Vagina (tissue), 2 donors: ENCODE measurements at places on chromosomes 5 and 9.
A peak's percentile ranks its signal among the peaks of the same experiment; 100 is the strongest.

DNA sequence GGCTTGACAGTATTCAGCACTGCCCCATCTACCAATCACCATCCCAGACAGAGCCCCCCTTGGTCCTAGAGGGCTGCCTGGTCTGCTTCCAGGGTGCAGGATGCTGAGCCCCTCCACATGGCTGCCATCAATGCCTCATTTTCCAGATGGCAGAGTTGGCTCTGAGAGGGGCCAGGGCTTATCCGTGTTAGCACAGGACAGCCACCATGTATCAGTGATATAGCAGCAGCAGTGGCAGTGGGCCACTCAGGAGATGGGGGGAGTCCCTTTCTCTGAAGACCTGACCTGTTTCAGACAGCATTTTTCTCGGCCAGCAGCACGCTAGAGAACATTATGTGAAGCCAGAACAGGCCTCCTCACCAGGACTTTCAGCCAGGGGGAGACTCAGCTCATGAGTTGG is 1.6 kb upstream of the SMIM32 start:
- no peak for DNase-seq

DNA sequence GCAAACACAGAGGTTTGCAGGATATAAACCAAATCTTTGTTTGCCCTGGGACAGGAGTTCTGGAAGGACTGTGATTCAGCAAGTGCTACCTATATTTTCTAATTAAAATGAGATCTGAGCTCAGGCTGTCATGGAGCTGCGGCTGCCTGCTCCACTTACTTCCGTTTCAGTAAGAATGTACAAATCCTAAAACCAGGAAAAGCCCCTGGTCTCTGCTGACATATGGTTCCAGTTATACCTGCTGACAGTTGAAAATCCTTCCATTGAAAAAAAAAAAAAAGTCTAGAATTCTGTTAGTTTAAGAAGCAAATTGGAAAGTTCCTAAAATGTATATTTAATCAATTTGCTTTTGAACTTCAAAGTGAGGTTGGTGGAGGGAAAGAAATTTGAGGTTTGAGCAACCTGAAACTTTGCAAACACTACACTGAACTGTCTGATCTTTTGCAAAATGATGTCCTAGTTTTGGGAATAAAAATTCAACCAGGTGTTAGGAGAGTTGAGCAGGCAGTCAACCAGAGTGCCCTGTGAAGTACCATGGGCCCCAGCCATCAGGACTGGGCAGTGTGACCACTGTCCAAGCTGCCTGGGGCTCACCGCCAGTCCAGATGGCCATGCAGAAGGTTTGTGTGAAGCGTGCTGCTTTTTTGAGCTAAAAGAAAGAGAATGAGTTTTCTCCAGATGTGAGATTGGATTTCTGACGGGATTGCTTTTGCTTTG is 50.6 kb downstream of the SHB start:
- no peak for DNase-seq

DNA sequence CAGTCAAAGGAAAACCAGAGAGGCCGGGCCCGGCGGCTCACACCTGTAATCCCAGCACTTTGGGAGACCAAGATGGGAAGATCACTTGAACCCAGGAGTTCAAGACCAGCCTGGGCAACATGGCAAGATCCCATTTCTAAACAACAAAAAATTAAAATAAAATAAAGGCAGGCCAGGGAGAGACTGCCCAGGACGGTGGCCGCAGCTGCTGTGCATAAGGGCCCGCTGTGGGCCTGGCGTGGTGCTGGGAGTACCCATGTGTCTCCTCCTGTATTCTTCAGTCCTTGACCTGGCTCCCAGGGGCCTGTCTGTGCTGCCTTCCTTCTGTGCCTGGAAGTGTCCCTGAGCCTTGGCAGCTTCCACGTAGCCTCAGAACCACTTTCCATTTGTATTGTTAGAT is 56.8 kb upstream of the CNOT6 start:
- DNase-seq, result no peak

DNA sequence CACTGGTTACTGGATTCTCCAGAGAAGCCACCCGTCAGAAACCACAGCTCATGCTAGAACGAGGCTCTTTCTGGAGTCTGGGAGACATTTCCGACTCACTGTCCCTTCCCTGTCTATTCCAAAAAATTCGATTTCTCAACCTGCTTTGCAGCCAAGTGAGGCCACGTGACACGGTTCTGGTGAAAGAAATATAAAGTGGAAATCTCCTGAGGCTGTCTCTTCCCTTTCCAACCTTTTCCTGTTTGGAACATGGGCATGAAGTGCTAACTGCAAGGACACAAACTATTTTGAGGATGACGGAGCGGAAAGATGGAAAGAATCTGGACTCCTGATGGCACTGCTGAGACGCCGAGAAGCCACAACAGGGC is 6.1 kb upstream of the PTGS1 start:
- no peak for DNase-seq

- DNase-seq, result no peak
Observed at GRCh38 chr9:36828611-36829013, 205.5 kb downstream of the PAX5 start.

- DNase-seq, result no peak
Observed at GRCh38 chr9:30574355-30575151, 1809.9 kb upstream of the ACO1 start.

DNA sequence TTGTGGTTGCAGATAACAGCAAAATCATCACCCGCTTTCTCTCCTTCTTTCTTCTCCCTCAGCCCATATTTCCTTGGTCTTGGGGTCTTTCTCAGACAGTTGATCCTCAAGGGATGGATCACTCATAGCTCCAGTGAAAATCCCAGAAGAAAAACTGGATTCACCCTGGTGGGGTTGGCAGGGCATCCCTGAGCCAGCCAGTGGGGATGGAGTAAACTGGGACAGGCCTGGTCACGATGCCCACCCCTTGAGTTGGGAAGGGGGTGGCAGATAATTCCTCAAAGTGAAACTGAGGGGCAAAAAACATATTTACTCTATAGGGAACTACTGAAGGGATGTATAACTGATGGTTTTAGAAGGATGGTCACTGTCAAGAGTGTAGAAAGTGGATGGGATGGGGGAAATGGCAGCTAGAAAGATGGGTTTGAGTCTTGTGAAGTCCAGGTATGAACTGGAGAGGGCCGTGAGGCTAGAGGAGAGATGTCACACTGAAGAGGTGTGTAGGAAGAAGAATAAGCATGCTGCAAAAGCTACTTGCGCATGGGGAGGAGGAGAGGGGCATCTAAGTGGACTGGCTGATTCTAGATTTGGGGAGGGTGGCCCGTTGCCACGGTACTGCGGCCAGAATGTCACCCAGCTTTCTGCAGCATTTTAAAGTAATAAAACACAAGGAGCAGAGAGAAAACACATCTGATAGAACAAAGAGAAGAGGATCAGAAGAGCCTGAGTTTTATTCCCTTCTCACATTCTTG is 162.8 kb downstream of the PJA2 start:
- peak; percentile 69 for DNase-seq

GRCh38 chr5:39544941-39545340 is 120.2 kb upstream of the DAB2 start:
- no peak for DNase-seq

DNA sequence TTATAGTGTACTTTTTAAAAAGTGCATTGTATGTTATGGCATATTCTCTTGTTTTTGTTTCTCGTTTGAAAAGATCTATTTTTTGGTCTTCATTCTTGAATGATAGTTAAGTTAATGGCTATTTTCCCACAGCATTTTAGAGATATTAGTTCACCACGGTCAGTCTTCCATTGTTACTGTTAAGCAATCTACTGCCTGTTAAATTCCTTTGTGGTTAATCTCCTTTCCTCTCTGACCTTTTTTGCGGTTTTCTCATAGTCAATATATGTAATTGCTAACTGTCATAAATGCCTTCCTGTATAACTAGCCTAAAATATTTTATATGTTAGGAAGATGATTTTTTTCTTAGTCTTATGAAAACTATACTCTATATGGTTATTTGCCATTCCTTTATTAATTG is 250.8 kb upstream of the FBXL7 start:
- no peak for DNase-seq

DNA sequence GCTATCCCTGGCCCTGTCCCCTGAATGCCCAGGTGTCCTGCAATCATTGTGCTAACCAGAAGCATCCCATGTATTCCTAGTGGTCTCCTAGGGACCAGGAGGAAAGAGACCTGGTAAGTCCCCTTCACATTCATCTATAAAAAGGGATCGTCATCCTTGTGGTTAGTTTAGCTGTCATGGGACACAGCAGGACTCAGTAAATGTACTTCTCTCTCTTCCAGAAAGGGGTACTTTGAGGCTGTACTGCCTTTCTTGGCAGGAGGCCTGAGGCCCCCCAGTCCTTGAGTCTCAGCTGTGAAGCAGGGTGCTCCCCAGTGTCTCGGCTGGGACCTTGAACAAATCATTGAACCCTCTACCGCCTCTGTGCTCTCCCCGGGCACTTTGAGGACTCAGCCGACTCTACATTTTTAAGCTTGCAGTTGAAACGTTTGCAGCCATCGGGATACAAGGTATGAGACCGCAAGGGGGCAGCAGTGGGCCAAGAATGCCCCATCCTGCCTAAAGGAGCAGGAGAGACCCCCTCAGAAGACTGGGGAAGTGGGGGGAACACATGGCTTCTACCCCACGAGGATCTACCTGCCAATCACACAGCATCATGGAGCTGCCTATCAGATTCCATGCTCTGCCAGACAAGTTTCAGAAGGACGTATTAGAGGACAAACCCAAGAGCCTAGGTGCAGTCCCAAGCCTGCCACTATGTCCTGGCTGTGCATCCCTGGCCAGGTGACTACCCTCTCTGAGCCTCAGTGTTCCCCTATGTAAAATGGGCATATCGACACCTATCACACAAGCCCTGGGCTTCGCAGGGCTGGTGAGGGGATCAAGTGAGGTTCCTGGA is 2.4 kb upstream of the PHYKPL start:
- DNase-seq, result no peak

- no peak for DNase-seq
Observed at GRCh38 chr5:42230839-42231238, 192.4 kb upstream of the GHR start.

DNA sequence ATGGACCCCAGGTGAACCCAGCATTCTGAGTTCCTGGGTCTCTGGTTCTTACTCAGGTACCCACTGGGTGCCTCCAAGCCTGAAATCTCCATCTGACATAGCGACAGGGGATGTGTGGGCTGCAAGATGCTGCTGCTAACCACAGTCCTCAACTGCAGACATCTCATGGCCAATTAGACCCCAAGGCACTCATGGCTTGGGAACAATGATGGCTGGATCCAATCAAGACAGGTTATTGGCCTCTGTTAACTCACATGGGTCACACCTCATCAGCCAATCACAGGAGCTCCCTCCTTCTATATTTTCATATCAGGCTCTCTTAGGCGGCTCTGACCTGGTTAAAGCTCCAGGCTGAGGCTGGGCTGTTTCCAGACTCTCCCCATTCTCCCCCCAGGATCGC is 57.0 kb downstream of the CXXC5 start:
- no peak for DNase-seq

DNA sequence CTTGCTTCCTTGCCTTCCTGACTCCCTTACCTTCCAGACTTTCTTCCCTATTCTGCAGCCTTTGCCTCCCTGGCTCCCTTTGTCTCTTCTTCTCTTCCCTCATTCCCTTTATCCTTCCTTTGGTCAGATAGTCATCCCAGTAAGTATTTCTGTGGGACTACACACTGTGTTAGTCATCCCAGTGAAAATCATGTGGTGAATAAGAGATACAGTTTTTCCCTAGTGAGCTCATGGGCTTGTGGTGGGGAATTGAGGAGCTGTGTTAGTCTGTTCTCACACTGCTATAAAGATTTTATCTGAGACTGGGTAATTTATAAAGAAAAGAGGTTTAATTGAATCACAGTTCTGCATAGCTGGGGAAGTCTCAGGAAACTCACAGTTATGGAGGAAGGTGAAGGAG is 109.8 kb upstream of the EDIL3 start:
- no peak for DNase-seq

DNA sequence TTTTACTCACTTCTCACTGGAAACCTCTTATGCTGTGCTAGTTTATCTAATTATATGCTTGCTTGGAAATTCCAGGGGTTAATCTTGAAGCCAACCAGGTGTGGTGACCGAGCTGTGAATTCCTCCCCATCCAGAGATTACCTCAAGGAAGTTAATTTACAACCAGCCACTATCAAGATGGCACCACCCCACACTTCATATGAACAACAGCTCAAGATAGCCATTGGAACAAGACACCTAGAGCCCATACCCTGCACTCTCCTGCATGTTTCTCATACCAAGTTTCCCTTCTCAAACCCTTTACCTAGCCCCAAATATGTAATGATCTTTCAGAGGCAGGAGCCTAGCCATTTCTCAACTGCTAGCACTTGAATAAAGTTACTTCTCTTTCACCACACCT is 2156.9 kb upstream of the C9orf72 start:
- no peak for DNase-seq

DNA sequence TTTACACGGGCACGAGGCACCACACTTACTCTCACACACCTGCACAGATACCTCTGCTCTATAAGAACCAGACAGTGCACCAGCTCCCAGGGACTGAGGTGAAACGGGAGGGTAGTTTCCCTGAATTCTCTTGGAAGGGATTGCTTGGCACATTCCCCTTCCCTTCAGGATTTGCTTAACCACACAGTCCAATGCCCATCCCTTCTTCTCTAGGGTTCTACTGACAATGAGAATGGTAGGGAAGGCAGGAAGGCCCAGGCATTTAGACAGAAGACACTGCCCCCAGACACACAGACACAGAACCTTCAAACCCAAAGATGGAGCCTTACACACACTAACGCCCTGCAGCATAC is 704 bp upstream of the LHX6 start:
- DNase-seq, result no peak

- no peak for DNase-seq
Observed at GRCh38 chr9:105928416-105928815, 234.1 kb downstream of the TMEM38B start.

- peak; percentile 34 for DNase-seq
Observed at GRCh38 chr9:126159430-126160060, 167.1 kb upstream of the MVB12B start.

DNA sequence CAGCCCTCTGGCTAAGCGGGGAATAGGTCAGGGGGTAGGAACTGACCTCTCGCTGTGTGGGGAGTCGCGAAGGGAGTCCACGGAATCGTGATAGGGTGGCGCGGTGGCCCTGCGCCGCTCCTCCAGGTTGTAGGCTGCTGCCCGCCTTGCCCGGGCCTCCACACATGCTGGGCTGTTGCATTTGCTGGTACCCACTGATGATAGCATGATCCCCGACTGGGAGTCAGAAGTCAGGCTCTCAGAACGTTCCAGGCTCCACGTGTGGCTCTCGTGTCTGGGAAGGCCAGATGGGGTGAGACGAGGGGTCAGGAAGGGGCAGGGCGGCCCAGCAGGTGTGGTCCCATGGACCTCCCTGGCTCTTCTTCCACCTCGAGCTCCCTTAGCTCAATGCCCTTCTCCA is 56.0 kb downstream of the PSD2 start:
- no peak for DNase-seq
